SJSA1 (cell line): ENCODE measurements at places on chromosomes 7 and 10.
A peak's percentile ranks its signal among the peaks of the same experiment; 100 is the strongest.

DNA sequence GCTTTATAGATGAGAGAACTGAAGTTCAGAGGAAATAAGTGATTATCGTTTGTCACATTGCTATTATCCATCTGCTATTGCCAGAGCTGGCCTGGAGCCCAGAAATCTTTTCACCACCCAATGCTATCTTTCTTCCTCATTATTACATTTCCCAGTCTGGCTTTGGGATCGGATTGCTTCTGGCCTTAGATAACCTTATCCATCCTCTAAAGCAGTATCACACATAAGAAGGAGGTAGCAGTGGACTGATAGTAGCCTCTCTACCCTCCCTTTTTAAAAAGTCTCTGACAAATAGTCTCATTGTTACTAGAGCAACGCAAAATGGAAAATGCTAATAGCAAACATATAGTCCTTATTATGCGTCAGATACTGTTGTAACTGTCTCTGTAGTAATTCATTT is 1.3 kb upstream of the CLDN12 start:
- no peak for DNase-seq

- DNase-seq: peak; percentile 63
Measured at GRCh38 chr10:79112881-79113431, 44.2 kb downstream of the ZMIZ1 start.

- no peak for DNase-seq
Measured at GRCh38 chr7:18498341-18498740, 2.8 kb downstream of the HDAC9 start.

GRCh38 chr10:10233229-10233628 is 784.4 kb upstream of the CELF2 start:
- no peak for DNase-seq

GRCh38 chr10:100872034-100872791 is 40.5 kb upstream of the SLF2 start:
- DNase-seq: peak; percentile 59

- peak; percentile 32 for DNase-seq
Measured at GRCh38 chr10:103416436-103417147, 20.2 kb downstream of the PDCD11 start.
